ENCODE measurements at places on chromosomes 4 and X.

- no peak for DNase-seq
These were observed 333.8 kb upstream of the GRIA3 start for GRCh38 chrX:122850326-122850725.

DNA sequence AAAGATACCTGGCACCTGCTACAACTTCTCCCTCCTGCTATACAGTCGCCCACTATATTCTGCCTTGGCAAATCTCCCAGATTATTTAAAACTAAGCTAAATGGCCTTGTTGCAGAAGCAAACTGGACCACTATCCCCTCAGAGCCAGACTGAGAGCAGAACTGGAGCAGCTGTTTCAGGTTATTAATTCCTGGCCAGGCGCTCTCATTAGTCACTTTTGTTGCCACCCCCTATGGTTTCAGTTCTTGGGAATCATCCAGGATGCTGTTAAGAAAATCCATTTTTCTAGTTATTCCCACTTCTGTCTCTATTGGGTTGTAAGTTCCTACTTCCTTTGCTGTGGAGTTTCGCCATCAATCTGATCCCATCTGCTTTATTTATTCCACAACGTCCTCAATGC, 30.1 kb downstream of the ADGRA3 start:
- peak; percentile 40 for DNase-seq

DNA sequence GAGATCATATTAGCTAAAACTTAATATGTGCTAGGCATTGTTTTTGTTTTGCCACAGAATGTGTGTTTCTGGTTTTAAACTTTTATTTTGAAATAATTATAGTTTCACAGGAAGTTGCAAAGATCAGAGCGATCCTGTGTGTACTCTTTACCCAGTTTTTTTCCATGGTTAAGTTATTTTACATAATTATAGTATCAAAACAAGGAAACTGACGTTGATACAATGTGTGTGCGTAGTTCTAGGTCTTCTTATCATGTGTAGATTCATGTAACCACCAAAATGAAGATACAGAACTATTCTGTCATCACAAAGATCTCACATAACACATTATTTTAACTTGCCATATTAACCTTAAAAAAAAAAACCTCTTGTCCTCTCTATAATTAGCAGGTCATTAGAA, 69.2 kb downstream of the BLTP1 start:
- DNase-seq = no peak

DNA sequence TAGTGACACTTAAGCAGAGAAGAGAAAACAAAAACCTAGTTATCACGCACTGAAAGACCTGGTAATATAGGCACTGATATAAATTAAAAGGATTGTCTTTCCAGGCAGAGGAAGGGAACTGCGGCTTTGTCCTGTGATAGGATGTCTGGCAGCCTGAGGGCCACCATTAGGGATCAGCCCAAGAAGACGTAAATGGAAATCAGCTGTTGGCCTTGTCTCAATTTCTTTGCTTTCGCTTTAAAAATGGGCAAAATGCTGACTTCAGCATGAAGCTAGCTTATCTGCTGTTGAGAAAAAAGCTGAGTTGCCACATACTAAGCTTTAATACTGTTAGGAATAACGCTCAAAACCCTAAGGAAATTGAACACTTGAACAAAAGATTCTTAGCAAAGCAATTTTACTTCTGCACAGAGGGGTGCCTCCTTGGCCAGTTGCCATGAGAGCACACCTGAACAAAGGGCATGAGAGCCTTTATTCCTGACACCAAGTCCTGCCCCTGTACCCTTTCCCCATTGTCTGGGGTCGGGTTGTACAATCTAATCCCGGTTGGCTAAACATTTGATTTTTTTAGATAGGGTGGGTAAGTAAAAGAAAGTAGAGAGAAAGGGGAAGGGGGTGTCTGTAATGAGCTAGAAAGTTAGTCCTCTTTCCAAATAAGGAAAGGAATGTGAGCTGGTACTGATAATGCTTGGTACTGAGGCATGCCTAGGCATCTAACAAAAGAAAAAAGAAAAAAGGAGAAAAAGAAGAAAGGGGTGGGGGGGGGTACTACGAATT, 85.1 kb upstream of the UCP1 start:
- no peak for DNase-seq

DNA sequence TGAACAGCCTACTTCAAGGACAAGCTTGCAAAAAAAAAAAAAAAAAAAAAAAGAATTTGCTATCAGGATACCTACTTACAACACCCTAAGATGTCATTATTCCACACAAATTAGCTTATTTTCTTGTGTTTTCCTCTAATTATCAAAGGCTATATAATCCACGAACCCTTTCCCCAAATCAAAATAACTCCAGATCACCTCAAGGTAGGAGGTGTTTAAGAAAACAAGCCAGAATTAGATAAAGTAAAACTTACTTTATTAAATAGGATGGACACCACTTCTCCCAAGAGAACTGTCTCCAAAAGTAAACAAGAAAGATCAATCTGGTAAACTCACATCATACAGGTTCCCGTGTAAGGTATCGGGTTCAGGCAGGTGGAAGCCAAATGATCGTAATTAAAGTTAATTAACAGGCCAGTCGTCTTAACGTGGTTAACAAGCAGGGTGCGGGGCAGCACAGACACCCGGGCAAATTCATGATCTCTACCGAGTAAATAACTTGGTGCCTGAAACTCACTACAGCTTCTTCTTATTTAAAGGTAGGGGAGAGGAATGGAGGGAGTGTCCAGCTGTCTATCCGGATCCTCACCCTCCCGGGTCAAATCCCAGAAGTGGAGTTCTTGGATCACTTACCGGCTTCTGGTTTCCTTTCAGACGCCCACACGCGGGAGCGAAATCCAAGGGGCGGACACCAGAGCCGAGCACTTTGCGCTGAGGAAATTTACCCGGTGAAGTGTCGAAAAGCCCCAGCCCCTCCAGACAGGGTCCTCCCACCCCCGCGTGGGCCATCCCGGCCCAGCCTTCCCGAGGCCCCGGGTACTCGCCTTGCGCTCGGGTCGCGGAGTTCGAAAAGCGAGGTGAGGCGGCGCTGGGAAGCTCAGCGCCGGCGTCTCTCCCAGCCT, 708 bp downstream of the ARAP2 start:
- DNase-seq = no peak

DNA sequence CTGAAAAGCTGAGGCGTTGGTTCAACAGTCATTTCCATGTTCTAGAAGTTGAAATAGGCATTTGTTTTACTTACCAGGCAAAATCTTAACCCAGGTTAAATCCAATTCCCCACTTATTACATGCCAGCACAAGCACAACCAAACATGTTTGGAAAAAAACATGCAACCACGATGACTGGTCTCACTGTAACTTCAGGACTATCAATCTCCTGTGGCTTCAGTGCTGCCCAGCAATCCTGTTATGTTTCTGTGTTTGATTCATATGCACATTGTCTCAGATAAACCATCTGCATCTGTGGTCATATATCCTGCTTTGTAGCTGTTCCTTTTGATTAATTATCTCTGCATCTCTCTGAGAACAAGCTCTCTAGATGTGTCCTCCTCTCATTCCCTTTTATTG, 28.3 kb downstream of the PRDM8 start:
- peak; percentile 36 for DNase-seq

Data from ELR (cell line).